Activated CD4-positive, alpha-beta T cell treated with anti-CD3 and anti-CD28 coated beads for 4 hours (primary cell): ENCODE measurements at places on chromosomes 3 and 15.

GRCh38 chr3:42066516-42067181, 24.5 kb upstream of the TRAK1 start:
- no peak for DNase-seq

DNA sequence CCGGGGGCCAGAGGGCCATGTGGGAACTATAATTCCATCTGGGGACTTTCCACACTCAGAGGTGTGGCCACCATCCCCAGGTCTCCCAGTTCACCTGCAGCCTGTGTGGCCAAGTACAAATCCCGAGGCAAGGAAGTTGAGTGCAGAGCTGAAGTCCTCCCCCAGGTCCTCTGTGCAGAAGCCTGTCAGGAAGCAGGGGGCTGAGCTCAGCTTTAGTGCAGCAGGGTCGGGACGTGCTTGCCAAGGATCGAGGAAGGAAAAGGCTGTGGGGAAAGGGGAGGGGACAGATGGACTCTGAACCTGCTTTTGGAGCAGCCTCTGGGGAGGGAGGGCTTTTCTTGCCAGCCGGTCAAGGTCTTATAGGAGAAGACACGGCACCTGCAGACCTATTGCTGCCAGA, 67.7 kb downstream of the CHRNA7 start:
- no peak for DNase-seq

DNA sequence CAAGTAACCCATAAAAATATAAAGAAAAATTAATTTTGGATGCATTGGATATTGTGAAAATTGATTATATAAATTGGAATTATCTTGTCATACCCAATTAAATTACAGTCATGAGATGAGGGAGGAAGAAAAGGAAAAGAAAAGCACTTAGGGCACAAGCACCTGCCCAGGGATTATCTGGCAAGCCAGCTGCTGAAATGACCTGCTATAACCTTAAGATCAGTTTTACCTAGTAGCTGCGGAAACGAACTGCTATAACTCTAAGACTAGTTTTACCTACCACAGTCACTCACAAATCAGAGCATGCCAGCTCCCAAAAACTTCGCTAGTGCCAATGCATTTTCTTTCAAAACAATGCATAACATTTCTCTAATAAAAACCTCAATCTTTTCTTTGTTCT, 26.2 kb downstream of the LRRFIP2 start:
- DNase-seq: no peak

GRCh38 chr3:13839726-13840340, 40.0 kb downstream of the WNT7A start:
- DNase-seq: no peak
